ENCODE measurements at places on chromosomes 1 and 21.
A peak's percentile ranks its signal among the peaks of the same experiment; 100 is the strongest.

GRCh38 chr1:42319871-42320484 lies 15.1 kb downstream of the FOXJ3 start:
- no peak for DNase-seq

DNA sequence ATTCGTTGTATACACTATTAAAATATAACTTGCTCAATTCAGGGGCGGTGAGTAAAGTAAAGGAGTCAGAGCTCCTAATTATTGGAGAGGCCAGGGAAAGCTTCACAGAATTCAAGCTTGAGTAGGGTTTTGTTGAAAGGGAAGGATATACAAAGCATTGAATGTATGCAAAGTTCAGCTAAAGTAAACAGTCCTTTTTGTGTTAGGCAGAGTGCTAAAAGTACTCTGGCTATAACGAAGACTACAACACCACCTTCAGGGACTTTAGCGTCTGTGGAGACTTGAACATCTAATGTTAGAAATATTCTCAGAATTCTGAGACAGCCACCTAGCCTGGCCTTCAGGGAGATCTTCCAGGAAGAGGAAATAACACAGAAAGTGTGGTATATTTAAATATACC lies 1.1 kb downstream of the FALEC start:
- DNase-seq: no peak

DNA sequence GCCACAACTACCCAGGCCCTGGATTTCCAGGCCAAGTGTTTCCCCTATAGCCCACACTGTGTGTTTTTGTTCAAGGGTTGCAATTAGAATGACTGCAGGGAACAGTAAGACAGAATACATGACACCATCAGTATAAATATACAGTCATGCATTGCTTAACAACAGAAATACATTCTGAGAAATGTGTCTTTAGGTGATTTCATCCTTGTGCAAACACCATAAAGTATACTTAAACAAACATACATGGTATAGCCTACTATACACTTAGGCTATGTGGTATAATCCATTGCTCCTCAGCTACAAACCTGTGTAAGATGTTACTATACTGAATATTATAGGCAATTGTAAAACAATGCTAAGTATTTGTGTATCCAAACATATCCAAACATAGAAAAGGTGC lies 7.5 kb upstream of the SLC44A5 start:
- no peak for DNase-seq

DNA sequence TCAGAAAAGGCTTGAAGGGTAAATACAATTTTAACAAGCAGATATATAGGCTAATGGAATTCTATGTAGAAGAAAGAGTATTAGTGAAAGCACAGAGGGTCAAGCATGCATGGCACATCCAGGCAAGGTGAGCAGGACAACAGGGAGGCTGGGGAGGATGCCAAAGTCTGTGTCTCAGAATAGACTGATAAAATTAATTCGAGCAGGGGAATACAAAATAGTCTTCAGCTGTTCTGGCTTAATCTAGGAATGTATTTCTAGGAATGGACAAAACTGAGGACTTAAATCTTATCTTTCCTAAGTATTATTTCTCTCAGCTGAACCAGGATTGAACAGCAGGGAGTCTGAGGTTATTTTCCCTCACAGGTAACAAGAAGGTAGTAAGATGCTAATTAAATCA lies 35.2 kb downstream of the NVL start:
- DNase-seq: no peak

GRCh38 chr1:103197216-103197615 lies 88.9 kb upstream of the COL11A1 start:
- DNase-seq: no peak

DNA sequence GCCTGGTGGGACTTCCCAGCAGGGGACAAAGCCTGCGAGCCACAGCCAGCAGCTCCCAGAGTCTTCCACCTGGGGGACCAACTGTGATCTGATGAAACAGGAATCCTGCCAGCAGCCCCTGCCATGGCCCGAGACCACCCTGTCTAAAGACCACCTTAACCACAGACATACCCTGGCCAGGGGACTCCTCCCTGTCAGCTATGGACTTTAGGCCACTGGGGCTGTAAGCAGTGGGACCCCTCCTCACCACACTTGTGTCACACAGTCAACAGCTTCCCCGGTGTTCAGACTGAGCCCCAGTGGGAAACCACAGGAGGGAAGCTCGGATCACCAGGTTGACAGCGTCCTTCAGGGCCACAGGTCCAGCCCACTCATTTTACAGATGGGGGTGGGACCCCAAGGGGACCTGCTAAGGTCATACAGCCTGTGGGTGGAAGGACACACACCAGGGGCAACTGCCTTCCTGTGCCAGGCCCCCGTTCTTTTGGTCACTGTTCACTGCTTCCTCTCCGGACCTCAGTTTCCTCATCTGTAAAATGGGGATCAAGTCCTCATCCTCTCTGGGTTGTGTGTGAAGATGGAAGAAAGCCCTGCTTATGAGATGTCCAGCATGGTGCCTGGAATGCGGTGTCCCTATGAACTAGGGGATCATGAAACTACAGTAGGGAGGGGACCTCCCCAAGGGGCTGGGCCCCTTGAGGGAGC lies 11.4 kb downstream of the EPHA2 start:
- DNase-seq: no peak

- no peak for DNase-seq
These were observed 25.7 kb downstream of the CTH start for GRCh38 chr1:70436622-70437251.

- DNase-seq: no peak
These were observed 83.2 kb upstream of the PAPPA2 start for GRCh38 chr1:176379626-176380339.

GRCh38 chr1:186792870-186793581 lies 35.7 kb upstream of the PLA2G4A start:
- no peak for DNase-seq

- no peak for DNase-seq
These were observed 134.0 kb upstream of the ARHGEF16 start for GRCh38 chr1:3320246-3321152.

DNA sequence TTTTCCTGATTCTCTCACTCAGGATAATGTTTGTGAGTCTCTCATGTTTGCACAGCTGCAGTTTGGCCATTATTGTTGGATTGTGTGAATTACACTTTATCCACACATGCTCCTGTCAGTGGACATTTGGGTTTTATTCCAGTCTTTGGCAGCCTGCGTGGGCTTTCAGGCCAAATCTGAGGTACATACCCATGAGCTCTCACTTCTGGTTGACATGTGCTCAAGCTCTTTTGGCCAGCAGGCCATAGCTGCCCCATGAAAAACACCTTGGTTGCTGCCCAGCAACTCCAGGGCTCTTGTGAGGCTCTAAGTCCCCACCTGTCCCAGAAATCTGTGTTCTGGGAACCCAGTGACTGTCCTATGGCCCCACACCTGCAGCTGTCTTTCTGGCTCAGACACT lies 124.5 kb upstream of the GALNT2 start:
- DNase-seq: peak; percentile 3

- DNase-seq: no peak
These were observed 47.2 kb downstream of the HSD3B1 start for GRCh38 chr1:119554183-119554582.

- no peak for DNase-seq
These were observed 81.4 kb upstream of the SERTAD4 start for GRCh38 chr1:210151052-210151672.

- DNase-seq: no peak
These were observed 27.8 kb downstream of the ILDR2 start for GRCh38 chr1:166947398-166948043.

DNA sequence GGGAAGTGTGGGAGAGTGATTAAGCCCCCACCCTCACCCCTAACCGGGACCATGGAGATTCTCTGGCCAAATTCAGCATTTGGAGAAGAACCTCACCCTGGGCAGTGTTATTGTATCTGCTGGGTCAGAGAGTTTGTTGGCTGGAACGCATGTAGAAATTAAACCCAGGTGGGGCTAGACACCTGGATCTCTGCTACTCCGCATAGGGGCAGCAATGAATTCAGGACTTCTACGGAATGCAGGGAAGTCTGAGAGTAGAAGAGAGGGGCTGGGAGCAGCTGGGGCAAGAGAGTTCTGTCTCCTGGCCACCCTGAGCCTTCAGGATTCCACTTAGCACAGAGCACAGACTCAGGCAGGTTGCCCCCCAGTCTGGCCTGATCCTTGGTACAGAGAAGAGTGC lies 3.6 kb upstream of the CRABP2 start:
- DNase-seq: no peak

- DNase-seq: no peak
These were observed 92.0 kb downstream of the RWDD3 start for GRCh38 chr1:95326023-95326422.

DNA sequence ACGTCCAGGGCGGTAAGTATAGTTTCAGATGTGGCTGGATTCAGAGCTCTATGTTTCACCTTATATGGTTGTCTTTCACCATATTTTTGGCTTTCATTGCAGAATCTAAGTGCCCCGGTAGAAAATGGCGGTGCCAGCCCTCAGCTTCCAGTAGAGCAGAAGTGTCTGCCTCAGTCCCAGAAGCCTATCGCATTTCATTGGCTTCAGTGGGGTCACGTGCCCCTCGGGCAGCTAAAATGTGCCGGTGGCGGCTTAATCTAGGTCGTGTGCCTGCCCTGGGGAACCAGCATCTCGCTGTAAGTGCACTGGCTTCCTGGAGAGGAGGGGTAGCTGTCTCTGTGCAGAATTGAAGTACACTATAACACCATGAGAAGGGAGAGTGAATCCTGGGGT lies 107.4 kb upstream of the MAGI3 start:
- no peak for DNase-seq

- no peak for DNase-seq
These were observed 255.3 kb downstream of the PDE4B start for GRCh38 chr1:66048011-66048410.

DNA sequence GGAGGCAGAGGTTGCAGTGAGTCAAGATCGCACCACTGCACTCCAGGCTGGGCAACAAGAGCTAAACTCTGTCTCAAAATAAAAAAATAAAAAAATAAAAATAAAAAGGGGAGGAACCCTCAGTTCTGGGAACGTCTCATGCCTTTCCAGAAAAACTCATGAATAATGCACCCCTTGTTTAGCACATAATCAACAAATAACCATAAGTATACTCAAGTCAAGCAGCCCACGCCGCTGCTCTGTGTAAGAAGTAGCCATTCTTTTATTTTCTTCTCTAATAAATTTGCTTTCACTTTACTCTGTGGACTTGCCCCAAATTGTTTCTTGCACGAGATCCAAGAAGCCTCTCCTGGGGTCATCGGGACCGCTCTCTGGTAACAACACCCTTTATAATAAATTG lies 14.5 kb upstream of the ACTA1 start:
- DNase-seq: no peak

DNA sequence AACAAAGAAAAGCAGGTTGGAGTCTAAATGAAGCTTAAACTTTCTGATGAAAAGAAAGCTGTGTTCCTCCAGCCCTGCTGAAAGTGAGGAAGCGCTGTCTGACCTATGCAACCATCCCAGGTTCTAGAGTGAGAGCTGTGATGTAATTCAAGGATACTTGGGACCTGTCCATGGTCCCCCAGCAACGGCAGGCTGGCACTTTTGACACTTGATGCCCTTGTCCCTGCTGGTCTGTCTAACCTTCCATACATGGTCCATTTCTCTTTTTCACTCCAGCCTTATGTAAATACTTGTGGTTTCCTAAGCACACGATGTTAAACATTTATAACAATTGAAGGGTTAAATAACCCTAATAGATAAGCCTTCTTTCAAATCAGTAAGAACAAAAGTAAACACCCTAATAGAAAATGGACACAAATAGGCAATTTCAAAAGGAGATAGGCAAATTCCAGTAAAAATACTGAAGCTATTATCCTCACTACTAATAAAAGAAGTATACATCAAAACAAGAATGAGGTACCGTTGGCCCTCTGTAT lies 17.7 kb upstream of the KDM4A start:
- DNase-seq: no peak

- no peak for DNase-seq
These were observed 63.9 kb downstream of the SYF2 start for GRCh38 chr1:25168193-25169071.

DNA sequence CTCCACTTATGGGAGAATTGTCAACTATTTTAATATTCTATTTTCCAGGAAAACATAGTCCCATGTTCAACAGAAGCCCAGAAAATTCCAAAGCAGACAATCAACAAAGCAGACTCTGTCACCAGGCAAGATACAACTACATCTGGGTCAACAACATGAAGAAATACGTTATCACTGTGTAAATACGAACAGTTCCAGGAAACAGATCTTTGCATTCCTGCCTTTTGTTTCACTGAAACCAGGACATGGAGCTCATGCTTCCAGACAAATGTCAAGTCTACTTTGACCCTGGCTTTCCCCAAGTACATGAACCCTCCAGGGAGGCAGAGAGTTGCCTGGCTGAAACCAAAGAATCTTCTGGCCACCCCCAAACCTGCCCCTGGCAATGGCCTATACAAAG lies 106.7 kb downstream of the SETD4 start:
- no peak for DNase-seq

DNA sequence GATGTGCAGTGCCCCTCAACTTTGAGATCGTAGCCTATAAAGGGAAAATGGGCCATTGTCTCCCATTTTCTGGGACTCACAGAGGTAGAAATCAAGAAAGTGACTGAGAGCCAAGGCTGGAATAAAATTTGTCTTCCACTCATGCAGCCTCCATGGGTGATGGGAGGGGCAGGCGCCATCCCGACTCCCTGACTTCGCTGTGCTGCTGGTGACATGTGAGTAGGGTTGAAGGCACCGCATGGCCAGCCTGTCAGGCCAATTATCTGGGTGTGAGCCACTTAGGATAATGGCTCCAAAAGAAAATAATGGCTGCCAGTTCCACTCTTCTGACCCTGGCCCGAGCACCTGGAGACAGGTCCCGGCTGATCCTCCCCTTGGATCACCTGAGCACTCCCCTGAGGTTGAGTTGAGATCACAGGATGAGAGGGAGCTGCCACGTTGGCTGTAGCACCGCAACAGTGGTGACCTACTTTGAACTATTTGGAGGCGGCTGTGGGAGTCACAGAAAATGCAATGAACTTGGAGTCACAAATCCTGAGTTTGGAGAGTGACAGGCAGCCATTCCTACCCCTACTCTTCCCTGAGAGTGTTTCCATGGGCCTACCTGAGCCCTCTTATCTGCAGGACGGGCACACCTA lies 26.3 kb downstream of the CAPN9 start:
- DNase-seq: no peak

DNA sequence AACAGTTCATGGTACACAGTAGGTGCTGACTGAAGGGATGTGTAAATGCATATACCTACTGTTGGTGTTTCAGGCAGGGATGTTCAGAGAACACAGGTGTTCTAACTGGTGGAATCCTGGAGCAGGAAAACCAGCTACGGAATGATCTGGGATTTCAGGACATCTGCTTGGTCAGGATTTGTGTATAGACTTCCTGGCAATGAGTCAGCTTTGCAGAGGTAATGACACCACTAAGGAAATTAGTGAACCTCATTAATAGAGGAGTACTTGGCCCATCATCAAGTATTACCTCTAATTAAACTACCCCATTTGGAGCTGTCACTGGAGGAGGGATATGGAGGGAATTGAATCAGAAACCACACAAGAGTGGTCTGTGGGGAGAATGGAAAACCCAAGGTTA lies 7.3 kb downstream of the MRPL37 start:
- DNase-seq: no peak

DNA sequence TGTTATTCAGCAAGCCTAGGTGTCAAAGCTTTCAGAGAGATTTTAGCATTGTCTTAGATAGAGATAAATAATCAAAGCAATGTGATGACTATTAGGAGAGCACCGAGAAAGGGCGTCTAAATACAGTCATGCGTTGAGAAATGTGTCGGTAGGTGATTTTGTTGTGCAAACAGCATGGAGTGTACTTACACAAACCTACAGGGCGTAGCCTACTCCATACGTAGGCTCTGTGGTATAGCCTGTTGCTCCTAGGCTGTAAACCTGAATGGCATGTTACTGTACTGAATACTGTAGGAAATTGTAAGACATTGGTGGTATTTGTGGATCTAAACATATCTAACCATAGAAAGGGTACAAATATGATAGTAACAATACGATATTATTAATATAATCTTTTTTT lies 31.8 kb downstream of the KIF1B start:
- DNase-seq: no peak
